ENCODE measurements at places on chromosomes 7 and 10. TPM values are rescaled to one million over a fixed set of nuclear protein-coding genes. Genes with fewer than 3 reads are reported as not detected.

The ING3 gene
- 17.2 TPM for total RNA-seq

The CLCN1 gene
- 0.05 TPM for total RNA-seq

The HDAC9 gene
- total RNA-seq: 145 TPM

The NEURL1 gene
- total RNA-seq: 0.48 TPM

The H2BK1 gene
- not detected for total RNA-seq

The DENND2A gene
- total RNA-seq: 26.4 TPM

The CTTNBP2 gene
- total RNA-seq: 7.9 TPM

The THAP5 gene
- 21.3 TPM for total RNA-seq

The THSD7A gene
- 7.0 TPM for total RNA-seq

The TRUB1 gene
- total RNA-seq: 8.2 TPM

The ADAP1 gene
- 17.8 TPM for total RNA-seq

The KCP gene
- 1.3 TPM for total RNA-seq

The STEAP4 gene
- 202 TPM for total RNA-seq

The FAM20C gene
- total RNA-seq: 56.6 TPM

The SPAM1 gene
- not detected for total RNA-seq

The CHST12 gene
- total RNA-seq: 28.3 TPM

The ADAM22 gene
- 11.5 TPM for total RNA-seq

The LLCFC1 gene
- not detected for total RNA-seq

Data from posterior vena cava (tissue), 2 donors.